GM10248 (cell line): ENCODE measurements at places on chromosomes 3 and 15.

- DNase-seq, result no peak
Measured at GRCh38 chr3:179715582-179715981, 62.7 kb downstream of the USP13 start.

- DNase-seq, result no peak
Measured at GRCh38 chr3:13025090-13025489, 48.1 kb downstream of the IQSEC1 start.

- no peak for DNase-seq
Measured at GRCh38 chr15:75177360-75178071, 24.2 kb upstream of the C15orf39 start.

GRCh38 chr15:66824424-66824823 is 122.4 kb downstream of the SMAD6 start:
- DNase-seq, result no peak

DNA sequence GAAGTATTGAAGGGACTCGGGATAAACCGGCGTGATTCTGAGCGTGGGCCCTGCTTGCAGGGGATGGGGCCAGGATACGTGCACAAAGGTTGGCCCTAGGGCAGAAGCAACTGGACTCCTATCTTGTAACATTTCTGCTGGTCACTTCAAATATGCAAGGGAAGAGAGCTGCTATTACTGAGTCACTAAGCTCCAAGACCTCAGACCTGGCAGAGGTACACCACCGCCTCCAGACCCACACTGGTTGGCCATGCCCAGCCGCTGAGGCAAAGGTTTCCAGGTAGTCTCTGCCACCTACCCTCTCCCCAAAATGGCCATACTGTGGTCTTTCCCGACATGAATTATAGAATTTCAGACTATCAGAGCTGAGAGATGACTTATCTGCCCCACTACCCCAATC is 13.4 kb upstream of the STRA6 start:
- DNase-seq, result no peak

GRCh38 chr3:164732166-164732565 is 346.1 kb downstream of the SI start:
- no peak for DNase-seq

DNA sequence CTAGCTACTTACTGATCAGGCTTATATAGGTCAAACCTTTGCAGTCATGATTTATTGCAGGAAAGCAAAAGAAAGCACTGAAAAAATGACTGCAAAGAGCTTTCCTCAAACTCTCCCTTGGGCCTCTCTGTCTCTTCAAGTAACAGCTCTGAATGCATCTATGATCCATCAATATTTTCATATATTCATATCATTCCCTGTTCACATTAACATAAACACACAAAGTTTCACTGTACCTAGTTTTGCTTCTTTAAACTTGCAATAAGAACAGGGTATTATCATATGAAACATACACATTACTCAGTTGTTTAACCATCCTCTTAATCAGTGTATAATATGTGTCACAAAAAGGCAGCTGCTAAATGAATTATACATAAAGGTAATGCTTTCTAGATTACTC is 107.9 kb upstream of the ARL6 start:
- DNase-seq, result no peak

DNA sequence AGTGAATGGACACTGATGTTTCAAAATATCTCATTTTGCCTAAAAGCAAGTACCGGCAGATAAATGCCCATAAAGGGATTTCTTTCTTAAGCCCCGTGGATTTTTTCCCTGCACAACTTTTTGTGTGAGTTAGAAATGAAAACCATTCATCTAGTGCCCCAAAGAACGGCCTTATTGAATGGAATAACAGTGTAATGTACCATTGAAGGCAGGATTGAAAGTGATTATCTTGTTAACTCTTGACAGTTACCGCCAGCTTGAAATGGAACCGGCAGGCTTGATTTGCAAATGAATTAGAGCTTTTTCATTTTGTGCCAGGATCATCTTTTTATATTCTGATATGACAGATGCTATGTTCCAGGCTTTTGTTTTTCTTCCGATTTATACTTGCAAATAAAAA is 162.2 kb downstream of the RSRC1 start:
- DNase-seq, result no peak

GRCh38 chr3:64600246-64600950 is 87.4 kb downstream of the ADAMTS9 start:
- DNase-seq, result no peak

DNA sequence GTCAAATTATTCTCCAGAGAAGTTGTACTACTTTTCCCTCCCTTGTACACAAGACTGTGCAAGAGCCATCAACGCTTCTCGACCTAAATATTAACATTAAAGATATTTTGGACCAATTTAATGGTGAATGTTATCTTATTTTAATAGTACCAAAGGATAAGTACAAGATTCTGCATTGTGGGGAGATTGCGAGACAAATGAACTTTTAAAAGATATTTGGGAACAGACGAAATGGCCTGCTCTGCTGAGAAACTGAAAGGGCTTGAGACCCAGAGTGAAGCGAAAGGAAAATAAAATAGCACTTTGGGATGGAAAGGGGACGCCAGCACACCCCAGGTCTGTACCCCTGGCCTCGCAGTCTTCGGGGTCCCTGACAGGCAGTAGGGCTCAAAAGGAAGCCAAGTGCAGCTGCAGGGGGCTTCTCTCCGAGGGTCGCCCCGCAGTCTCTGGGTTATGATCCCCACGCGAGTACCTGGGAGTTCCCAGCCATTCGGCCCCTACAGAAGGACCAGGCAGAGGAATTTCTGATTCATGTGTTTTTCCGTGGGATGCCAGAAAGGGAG is 97.6 kb upstream of the VGLL3 start:
- DNase-seq, result peak; percentile 8
